HCT116 (cell line): ENCODE measurements at places on chromosomes 2 and 18.

DNA sequence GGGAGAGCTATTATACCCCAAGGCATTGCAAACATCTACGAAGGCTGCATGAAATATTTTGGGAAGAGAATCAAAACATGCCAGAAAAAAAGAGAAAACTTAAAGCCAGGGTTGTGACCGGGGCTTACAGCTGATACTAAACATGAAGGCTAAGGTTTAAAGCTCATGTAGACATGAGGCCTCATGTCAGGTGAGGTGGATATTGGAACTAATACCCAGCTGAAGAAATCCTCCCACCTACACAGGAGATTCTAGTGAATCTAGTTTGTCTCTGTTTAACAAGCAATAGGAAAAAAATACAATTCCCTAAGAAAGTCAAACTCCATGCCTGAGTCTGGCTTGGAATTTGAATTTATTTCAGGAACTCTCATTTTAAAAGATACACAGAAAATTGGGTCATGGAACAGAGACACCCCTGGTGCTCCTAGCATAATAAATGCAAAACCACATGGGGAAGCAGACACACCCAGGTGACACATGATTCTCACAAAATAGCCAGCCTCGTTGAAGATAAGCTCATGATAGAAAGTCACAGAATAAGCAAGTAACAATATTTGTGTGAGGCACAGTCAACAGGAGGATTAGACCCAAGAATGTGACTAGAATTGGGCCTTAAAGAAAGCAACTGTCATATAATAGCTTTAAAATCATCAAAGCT is 42.2 kb downstream of the UPP2 start:
- no peak overlapping the region for H3K4me3 ChIP-seq
- no peaks in the 10 kb centered on the region for H3K36me3 ChIP-seq
- H3K27me3 ChIP-seq: no peaks in the 10 kb centered on the region
- no peaks in the 10 kb centered on the region for H3K4me1 ChIP-seq

GRCh38 chr2:241445426-241445825 is 63.0 kb downstream of the STK25 start:
- no peaks in the 10 kb centered on the region for H3K4me1 ChIP-seq
- no peak overlapping the region for H3K4me3 ChIP-seq
- no peak for DNase-seq

DNA sequence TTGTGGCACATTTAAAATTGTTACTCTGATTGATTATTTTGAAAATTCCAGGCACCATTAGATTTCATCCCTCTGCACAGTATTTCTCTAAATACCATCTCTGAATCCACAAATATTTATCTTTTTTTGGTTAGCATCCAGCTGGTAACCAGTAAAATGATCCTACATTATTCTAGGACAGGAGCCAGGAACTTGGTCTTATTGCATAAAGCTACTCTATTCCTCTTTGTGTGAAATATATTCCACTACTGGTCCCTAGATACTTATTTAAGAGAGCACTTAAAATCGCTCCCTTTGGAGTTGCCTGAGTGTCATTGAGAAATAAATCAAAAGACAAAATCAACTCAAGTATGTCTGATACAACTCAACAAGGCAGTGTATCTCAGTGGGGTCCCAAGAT is 7.4 kb upstream of the MBOAT2 start:
- H3K27me3 ChIP-seq: no peaks in the 10 kb centered on the region
- no peaks in the 10 kb centered on the region for H3K36me3 ChIP-seq
- H3K4me3 ChIP-seq: no peak overlapping the region
- no peak for DNase-seq
- H3K27ac ChIP-seq: no peak overlapping the region
- H3K4me1 ChIP-seq: no peaks in the 10 kb centered on the region

DNA sequence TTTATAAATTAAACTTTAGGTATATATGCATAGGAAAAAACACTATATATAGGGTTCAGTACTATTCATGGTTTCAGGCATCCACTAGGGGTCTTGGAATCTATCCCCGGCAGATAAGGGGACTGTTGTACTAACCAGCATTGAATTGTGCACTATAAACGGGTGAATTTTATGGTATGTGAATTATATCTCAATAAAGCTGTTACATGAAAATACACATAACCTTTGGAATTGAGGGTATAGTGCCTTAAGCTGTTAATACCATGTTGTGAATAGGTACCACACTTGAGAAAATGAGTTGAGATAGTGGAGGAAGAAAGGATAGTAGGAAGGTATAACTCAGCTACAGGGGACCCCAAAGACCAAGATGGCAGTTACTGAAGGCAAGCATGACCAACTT is 167.3 kb downstream of the HAUS1 start:
- no peaks in the 10 kb centered on the region for H3K36me3 ChIP-seq
- no peaks in the 10 kb centered on the region for H3K4me1 ChIP-seq
- H3K4me3 ChIP-seq: no peak overlapping the region
- DNase-seq: no peak
